ENCODE measurements at places on chromosomes 7 and 10. TPM values are rescaled to one million over a fixed set of nuclear protein-coding genes. Genes with fewer than 3 reads are reported as not detected.

DNA sequence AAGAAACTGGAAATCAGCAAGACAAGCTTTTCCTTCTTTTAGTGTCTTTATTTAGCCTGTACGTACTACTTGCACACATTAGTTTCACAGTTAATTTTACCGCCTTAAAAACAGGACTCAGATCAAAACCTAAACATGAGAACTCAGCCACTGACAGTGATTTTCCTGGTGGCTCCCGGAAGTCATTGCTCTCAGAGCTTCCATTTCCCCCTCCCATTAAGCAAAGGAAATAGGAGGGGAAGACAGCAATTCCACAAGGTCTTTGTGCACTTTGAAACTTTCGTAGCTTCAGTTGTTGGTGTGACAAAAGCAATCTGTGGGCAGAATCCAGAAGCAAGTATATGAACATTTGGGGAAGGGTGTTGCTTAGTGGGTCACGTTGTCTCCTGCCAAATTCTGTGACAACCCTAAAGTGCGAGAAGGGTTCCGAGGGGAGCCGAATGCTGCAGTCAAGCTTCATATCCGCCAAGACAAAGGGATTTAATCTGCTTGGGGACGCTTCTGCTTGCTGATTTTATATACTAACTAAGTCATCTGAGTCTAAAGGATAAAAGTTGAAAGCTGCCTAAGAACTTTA, 30.4 kb downstream of the FAM53B start:
- no peak for ATAC-seq

DNA sequence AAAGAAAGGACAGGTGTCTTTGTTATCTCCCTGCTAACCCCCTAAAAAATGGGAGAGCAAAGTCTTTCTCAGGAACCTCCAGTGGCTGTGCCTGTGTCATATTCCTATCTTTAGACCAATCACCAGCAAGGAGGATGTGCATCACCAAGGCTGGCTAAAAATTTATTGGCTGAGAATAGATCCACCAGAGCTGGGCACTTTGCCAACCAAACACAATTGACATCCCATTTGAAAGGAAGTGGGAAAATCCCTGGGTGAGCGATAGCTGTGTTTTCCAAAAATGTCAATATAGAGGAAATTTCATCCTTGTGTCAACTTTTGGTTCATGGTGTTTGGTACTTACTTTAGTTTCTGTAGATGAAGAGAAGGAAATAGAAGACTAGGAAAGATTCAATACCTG, 13.1 kb upstream of the GPR141 start:
- no peak for ATAC-seq

DNA sequence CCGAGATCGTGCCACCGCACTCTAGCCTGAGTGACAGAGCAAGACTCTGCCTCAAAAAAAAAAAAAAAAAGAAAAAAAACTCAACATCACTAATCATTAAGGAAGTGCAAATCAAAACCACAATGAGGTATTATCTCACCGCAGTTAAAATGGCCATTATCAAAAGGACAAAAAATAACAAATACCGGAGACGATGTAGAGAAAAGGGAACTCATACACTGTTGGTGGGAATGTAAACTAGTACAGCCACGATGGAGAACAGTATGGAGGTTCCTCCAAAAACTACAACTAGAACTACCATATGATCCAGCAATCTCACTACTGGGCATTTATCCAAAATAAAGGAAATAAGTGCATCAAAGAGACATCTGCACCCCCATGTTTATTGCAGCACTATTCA, 24.3 kb downstream of the GRK5 start:
- ATAC-seq = no peak

DNA sequence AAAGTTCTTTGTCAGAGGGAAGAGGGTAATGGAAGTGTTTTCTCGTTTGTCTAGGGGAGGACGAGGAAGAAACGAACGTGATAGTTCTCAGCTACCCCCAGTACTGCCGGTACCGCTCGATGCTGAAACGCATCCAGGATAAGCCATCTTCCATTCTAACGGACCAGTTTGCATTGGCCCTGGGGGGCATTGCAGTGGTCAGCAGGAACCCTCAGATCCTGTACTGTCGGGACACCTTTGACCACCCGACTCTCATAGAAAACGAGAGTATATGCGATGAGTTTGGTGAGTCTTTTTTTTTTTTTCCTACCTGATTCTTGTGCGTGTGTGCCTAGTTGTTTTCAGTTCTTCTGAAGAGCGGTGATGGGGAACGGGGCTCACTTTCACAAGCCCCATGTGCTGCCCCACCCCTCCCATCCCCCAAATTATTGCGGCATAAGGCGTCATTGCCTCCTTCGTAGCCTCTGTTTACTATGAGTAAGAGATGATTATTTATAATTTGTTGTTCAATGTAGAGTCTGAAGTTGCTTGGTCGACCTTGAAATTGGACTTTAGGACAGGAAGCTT, 98.6 kb downstream of the ARID5B start:
- ATAC-seq = no peak

DNA sequence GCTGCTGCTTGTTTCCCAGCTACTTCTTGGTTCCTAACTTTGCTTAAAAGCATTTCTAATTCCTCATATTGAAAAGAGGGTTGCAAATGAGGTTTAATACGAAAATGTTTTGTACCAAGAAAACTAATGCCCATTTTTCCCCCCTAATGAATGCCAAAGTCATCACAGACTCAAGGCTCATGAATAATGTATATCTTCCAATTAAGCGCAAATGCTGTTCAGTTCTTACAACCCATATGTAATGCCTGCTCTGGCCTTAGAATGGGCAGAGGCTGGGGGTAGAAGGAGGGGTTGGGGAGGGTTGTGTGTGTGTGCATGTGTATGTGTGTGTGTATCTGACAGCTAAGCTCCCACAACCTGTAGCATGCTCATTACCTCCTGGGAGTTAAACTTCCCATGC, 901.7 kb downstream of the KCNMA1 start:
- ATAC-seq = no peak

- no peak for ATAC-seq
These were observed 58.0 kb upstream of the CELF2 start for GRCh38 chr10:10959666-10960065.

DNA sequence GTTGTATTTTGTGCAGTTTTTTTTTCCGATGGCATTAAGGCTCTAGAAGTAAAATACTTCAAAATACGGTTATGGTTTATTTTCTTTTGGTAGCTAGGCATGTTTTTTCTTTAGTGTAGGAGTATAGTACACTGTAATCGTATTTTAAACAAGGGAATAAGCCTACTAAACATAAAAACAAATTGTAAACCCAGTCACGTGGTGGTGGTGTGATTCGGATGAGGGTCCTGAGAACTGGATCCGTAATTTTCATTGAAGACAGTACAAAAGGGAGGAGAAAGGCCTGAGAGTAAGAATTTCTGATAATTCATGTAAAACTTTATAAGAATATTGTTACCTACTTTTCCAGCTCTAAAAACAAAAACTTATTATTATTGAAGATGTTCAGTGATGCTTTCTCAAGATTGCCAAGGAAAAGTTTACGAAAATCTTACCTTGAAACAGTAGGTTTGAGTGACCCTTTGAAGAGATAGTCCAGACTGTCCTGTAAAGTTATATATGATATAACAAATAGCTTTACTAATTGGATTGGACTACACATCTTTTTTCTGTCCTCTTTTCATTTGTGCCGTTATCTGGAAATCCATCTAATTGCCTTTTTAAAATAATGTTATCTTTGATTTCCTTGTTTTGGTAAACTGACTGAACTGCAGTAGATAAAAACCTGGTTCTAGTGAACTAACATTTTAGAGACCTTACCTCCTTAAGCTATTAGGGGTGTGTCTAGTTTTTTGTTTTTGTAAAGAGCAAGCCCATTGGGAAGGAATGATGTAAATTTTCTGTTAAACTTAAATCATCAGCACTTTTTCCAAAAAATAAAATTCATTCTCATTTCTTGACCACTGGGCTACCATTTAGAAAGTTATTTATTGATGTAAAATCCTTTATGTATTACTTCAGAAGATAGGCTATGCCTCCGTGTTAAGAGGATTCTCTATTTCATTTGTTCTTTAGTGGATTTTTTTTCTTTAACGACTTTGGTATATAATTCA, 1.0 kb upstream of the PBLD start:
- no peak for ATAC-seq

GRCh38 chr7:51647486-51647885, 330.9 kb upstream of the COBL start:
- no peak for ATAC-seq

- ATAC-seq = no peak
These were observed 17.5 kb upstream of the KIF20B start for GRCh38 chr10:89683883-89684282.

- no peak for ATAC-seq
These were observed 232.9 kb upstream of the NPY start for GRCh38 chr7:24050991-24051560.

- no peak for ATAC-seq
These were observed 120.9 kb upstream of the DIP2C start for GRCh38 chr10:810351-810846.

DNA sequence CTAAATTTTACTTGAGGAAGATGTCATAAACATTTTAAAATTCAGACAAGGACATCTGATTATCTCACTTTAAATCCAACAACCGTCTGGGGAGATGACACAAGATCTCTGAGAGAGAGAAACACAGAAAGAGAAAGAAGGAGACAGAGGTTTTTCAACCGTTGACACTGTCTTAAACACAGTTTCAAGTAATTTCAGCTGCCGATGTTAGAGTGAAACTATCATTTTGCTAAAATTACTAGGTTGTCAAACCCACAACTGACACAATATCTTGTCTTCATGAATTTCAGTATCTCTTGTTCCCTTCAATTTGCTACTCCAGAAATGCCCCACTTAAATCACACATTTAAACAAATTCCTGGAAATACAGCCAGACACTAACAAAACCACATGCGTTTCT, 174.8 kb downstream of the RAPGEF5 start:
- no peak for ATAC-seq

ADRA2A gene
- 2.7 TPM for total RNA-seq

CALML3 gene
- 0.13 TPM for total RNA-seq

SUN3 gene
- not detected for total RNA-seq

RTKN2 gene
- not detected for total RNA-seq

PPP1R17 gene
- not detected for total RNA-seq

LAMB4 gene
- total RNA-seq = 0.23 TPM

PTPRE gene
- total RNA-seq = 9.6 TPM

SMURF1 gene
- total RNA-seq = 26.2 TPM
